ENCODE measurements at places on chromosomes 16 and 17.

DNA sequence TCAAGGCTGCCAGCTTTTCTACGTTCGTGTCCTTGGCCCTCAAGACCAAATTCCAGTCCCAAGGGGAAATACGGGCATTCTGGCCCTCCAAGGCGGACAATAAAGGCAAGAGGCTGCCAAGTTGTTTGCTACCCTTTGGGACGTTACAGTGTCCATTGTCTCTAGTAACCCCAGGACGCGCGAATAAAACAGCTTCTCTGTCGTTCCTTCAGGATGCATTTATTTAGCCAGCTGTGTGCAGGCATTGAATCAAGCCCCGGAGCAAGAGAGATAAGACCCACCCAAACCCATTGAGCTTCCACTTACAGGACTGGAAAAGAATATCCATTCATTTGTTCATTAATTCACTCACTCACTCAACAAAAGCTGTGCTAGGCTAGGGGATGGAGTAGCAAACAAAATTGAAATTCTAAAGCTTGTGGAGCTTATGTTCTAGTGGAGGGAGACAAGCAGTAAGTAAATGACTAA lies 656 bp downstream of the MRPL58 start:
- no peak for DNase-seq

GRCh38 chr17:67482764-67483163 lies 105.7 kb downstream of the PITPNC1 start:
- DNase-seq, result no peak

DNA sequence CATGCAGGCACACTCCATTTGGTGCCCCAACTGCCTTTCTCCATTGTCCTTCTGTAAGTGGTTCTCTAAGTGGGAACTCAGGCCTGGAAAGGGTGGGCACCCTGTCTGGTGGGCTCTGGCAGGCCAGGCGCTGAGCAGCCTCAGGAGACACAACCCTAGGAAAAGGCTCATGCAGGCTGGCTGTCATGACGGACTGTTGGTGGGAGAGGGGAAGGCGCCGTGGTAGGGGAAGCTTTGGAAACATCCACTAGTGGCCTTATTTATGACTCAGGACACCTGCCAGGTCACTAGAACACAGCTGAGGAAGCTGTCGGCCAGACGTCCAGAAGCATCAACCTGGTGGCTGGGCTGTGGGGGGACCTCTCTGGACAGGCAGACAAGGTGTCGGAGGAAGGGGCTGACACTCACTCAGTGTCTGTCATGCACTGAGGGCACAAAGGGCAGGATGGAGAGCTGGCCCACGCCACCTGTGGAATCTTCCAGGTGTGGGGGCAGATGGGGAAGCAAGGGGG lies 216.0 kb downstream of the SEC14L1 start:
- DNase-seq, result no peak

- DNase-seq, result peak; percentile 68
These were observed 53.6 kb downstream of the GRB7 start for GRCh38 chr17:39791111-39791992.

- peak; percentile 49 for DNase-seq
These were observed 89.9 kb downstream of the C16orf78 start for GRCh38 chr16:49463529-49463928.

DNA sequence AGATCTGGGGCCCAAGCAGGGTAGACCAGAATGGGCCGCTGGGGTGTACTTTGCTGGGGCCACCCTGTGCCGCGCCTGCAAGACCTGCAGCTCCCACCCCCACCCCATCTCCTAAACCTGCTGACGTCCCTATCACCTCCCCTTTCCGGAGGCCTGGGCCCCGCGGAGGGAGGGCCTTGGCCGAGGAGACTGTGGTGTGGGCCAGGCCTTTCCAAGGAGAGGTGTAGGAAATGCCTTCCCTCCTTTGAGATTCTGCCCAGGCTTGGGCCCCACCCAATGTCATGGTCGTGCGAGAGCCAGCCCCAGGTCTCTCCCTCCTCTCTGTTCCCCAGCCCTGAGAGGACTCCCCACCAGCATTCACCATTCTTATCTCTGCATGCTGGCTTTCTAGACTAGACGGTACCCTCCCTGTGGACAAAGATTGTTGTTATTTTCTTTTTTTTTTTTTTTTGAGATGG lies 3.9 kb upstream of the WFIKKN2 start:
- DNase-seq, result no peak

Data from T-helper 2 cell treated with Interferon-gamma antibody and Interleukin-4, amounts not matched to agents 5 μg/mL and 100 μg/mL, for 36 hours (primary cell).